ENCODE measurements at places on chromosomes 6 and 20. TPM values are rescaled to one million over a fixed set of nuclear protein-coding genes. Genes with fewer than 3 reads are reported as not detected.

GRCh38 chr6:81614292-81614691 is 138.2 kb downstream of the TENT5A start:
- DNase-seq, result peak; percentile 85

- no peak for DNase-seq
Measured at GRCh38 chr6:11155589-11155988, 44.1 kb upstream of the ERVFRD-1 start.

DNA sequence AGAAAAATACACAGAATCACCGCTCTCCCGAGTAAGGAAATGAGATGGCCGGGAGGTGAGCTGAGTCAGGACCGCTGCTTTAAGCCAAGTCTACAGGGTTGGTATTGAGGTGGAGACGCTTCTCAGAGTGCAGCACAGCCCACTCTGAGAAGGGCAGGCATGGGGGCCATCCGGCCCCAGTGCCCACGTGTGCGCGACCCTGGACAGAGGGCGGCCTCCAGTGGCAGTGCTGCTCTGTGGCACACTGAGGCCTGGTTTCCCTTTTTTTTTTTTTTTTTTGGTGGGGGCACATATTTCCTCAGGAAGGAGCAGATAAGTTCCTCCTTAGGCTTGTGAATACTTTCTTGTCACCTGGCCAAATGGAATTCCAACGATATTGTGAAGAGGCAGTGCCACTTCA is 88.8 kb downstream of the FOXC1 start:
- DNase-seq, result no peak

- no peak for DNase-seq
Measured at GRCh38 chr20:51542571-51543421, at the start of gene NFATC2. TSS of gene NFATC2 (minus strand) at chr20:51542719. CDS start at chr20:51542499, 220 bp downstream.

DNA sequence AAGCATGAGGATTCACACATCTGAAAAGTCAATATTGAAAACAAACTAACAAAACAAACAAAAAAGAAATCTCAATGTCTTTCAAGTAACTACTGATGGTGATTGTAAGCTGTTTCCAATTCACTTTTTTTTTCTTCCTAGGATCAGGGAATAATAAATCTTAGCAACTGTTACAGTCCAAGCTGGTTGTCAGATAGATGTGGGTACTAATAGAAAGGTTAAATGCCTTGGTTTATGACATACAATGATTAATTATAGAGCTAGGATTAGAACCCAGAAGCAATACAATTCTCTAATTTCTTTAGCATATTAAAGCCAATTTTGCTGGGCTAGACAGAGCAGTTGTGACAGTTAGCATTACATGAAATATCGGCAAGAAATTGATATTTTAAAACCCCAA is 1301.6 kb downstream of the EPHA7 start:
- DNase-seq, result no peak

DNA sequence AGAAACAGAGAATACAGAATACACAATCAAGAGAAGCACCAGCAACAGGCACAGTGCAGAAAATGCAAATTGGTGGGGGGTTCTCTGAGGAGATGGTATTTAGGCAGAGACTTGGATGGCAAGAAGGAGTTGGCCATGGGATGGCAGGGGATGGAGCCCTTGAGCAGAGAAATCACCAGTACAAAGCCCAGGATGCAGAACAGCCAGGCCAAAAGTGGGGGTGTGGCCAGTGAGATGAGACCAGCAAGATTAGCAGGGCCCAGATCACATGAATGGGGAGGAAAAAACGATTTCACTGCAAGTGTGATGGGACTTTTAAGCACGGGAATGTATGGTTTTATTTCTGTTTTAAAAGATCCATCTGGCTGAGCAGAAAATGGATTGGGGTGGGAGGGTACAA is 63.4 kb downstream of the TRAM2 start:
- DNase-seq, result no peak

GRCh38 chr6:132937466-132937906 is 123.1 kb downstream of the RPS12 start:
- peak; percentile 44 for DNase-seq

DNA sequence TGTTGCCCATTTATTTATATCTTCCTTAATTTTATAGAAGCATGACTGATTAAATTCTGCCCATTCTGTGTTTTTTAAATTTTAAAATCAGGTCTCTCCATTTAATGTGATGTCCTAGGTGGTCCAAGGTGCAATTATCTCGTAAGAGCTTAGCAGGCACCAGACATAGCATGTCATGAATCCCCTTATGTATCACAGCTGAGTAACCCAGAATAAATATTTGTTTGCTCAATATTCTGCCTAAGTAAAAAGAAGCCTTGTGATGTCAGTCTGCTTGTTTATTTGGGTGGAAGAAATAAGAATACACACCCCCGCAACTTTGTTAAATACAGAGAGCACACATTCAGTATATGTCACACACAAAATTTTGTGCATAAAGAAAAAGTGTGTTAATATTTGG is 211.3 kb downstream of the FARS2 start:
- no peak for DNase-seq

DNA sequence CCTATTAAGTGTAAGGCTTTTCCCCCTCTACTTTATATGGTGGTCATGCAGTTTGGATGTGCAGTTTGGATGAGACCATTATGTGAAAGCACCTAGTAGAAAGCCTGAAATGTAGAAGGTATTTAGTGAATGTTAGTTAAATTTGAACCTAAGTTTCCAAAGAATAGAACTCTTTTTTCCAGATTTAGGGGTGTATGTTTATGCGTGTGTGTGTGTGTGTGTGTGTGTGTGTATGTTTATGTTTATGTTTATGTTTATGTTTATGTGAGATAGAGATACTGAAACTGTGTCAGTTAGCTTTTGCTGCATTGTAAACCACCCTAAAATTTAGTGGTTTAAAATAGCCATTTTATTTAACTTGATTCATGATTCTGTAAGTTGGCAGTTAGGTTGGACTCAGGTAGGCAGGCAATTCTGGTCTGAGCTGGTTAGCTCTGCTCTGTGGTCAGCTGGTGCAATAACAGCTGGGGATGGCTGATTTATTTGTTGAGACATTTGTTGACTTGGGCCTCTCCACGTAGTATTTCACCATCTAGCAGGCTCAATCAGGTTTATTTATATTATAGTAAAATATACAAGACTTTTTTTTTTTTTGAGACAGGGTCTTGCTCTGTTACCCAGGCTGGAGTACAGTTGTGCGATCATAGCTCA is 54.0 kb downstream of the STK4 start:
- peak; percentile 33 for DNase-seq

DNA sequence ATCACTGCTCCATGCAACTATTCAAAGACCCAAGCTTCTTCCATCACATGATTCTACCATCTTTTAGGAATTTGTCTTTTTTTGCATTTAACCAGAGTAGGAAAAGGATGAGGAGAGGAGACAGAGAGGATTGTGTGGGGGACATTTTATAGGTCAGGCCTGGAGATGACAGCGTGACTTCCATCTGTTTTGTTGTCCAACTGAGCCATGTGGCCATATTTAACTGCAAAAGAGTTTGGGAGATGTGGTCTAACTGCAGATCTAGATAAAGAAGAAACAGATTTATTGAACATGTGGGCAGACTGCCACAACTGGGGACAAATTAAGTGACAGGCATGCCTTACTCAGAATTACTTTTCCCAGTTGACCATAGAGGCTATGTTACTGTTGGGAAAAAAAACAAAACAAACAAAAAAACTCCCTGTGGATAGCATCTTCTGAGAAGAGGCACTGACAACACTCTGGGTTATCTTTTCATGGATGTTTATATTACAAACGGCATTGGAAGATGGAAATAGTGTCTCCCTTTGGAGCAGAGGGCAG is 18.9 kb upstream of the MOCS1 start:
- DNase-seq, result no peak

- DNase-seq, result no peak
Measured at GRCh38 chr6:119073307-119074051, 5.0 kb downstream of the FAM184A start.

DNA sequence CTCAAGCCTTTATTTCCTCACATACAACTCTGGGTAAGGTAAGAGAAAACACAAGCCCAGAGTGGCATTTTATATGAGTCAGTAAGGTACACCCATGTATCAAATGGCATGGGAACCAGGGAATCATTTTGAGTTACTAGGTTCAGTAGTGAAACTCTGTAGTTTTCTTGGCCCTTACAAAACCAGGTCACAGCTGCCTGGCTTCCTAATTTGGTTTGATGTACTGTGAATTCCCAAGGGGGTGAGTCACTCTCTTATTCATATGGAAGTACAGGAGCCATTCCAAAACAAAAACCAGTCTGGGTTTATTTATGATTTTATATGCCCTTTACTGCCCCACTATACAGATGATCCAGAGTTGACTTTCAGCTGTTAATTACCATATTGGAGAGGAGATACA is 70.7 kb downstream of the PDE7B start:
- peak; percentile 98 for DNase-seq

GRCh38 chr20:62367136-62367632 is at the start of gene LAMA5:
TSS of gene LAMA5 (minus strand) at chr20:62367312. CDS start at chr20:62367245, 67 bp downstream.
- no peak for DNase-seq

DNA sequence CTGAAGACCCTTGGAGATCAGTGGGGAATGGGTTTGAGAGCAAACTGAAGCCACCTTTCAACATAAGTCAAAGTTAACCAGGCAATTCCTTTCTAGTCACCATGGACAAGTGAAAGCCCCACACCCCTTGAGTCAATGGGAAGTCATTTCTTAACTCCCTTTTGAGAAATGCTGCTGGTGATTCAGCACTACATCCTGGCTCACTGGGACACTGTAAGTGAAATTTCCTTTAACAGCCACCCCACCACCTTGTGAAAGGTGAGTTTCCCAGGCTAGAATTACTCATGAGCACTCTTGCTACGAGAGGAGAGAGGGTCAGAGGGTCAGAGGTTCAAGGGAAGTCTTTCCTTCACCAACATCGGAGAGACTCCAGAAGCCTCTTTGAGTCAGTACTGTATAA is 93.3 kb upstream of the MARCKS start:
- DNase-seq, result peak; percentile 78

- no peak for DNase-seq
Measured at GRCh38 chr6:82507112-82507511, 143.5 kb downstream of the TPBG start.

GRCh38 chr6:151876122-151876521 is 68.6 kb downstream of the ESR1 start:
- DNase-seq, result no peak

- no peak for DNase-seq
Measured at GRCh38 chr6:44696686-44697085, 309.2 kb downstream of the CDC5L start.

TNFRSF6B gene
- total RNA-seq, result 1.1 TPM

PET117 gene
- 3.9 TPM for total RNA-seq

CLPSL2 gene
- total RNA-seq, result not detected

COL11A2 gene
- total RNA-seq, result under 0.01 TPM

SMPD2 gene
- total RNA-seq, result 8.3 TPM

HCRTR2 gene
- total RNA-seq, result not detected

RMND1 gene
- 32.8 TPM for total RNA-seq

MYLK2 gene
- 0.18 TPM for total RNA-seq

NTSR1 gene
- total RNA-seq, result 0.56 TPM

CCM2L gene
- total RNA-seq, result not detected

All from IMR-90 (cell line).